ENCODE measurements at places on chromosomes 2 and 18.

- DNase-seq = peak; percentile 81
Measured at GRCh38 chr2:23042216-23042906, 342.6 kb upstream of the KLHL29 start.

GRCh38 chr18:49742316-49743116, 70.8 kb downstream of the ACAA2 start:
- DNase-seq = peak; percentile 61

GRCh38 chr18:10351858-10352257, 102.6 kb upstream of the APCDD1 start:
- no peak for DNase-seq

DNA sequence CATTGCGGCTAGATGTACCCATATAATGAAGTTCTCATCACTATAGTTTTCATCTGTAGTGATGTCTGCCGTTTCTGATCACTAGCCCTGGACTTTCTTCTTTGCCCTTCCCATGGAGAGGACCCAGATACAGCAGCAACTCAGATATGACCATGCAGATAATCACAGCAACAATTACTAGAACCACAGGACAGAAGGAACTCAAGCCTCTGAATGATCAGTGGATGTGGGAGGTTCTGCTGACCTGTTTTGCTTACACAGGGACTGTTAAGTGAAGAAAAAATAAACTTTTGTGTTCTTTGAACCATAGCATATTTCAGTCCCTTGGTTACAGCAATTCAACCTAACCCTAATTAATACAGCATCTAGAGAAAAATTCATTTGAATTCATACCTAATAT, 62.7 kb downstream of the ACVR1 start:
- DNase-seq = no peak
